Activated CD8-positive, alpha-beta T cell treated with anti-CD3 and anti-CD28 coated beads for 36 hours (primary cell): ENCODE measurements at places on chromosomes 7 and 10.

DNA sequence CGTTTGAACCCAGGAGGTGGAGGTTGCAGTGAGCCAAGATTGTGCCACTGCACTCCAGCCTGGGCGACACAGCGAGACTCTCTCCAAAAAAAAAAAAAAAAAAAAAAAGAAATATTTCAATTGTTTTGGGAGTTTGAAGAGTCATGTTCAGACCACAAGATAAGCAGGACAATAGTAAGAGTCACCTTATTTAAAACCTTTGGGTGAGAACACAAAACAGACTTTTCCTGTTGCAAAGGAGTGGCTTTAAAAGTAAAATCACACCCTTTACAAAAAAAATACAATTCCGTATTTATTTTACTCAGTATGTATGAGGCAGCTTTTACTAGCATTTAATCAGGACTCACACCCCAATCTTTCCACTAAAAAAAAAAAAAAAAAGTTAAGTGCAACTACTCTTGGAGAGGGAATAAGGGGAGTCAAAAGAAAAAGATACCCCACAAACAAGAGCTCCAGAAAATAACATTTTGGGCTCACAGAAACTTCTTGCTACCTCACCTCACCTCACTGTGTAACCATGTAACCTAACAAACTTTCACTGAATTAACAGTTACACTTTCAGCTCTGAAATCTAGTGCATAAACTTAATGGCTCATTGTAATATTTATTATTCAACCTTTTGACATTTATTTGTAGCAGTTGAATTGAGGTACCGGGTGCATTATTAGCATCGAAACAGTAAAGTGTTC, 11.2 kb downstream of the SKIDA1 start:
- no peak for DNase-seq

- no peak for DNase-seq
Observed at GRCh38 chr7:157831143-157831905, 494.5 kb downstream of the DNAJB6 start.

GRCh38 chr7:143367972-143368371, 5.5 kb upstream of the FAM131B start:
- no peak for DNase-seq

- no peak for DNase-seq
Observed at GRCh38 chr10:132659206-132660091, 121.9 kb downstream of the INPP5A start.

- DNase-seq: no peak
Observed at GRCh38 chr7:141714571-141714970, 6.4 kb downstream of the WEE2 start.

GRCh38 chr7:113636727-113637421, 281.9 kb downstream of the PPP1R3A start:
- DNase-seq: no peak

GRCh38 chr10:15815242-15815885, 44.9 kb downstream of the MINDY3 start:
- no peak for DNase-seq

GRCh38 chr7:70707823-70708243, 424.1 kb upstream of the GALNT17 start:
- DNase-seq: no peak

- no peak for DNase-seq
Observed at GRCh38 chr7:70178211-70178610, 579.9 kb downstream of the AUTS2 start.

- DNase-seq: no peak
Observed at GRCh38 chr7:131897790-131898165, 341.4 kb upstream of the PODXL start.

GRCh38 chr7:91344911-91345310, 80.7 kb downstream of the FZD1 start:
- DNase-seq: no peak

- DNase-seq: no peak
Observed at GRCh38 chr10:18868919-18869318, 179.7 kb upstream of the MALRD1 start.

DNA sequence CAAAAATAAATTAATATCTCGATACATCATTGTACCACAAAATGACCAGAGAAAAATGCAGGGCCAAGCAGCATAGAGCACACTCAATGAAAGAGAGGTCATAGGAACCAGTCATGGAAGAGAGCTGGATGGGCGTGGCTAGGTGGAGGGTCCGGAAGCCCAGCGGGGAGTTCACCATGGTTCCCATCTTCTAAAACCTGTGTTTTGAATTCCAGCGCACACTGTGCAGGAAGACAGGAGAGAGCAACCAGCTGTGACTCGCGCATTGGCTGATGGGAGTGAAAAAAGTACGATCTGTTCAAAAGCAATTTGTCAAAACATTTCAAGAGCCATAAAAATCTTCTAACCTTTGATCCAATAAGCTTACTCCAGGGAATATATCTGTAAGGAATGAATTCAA, 125.2 kb upstream of the NANOS1 start:
- DNase-seq: no peak

DNA sequence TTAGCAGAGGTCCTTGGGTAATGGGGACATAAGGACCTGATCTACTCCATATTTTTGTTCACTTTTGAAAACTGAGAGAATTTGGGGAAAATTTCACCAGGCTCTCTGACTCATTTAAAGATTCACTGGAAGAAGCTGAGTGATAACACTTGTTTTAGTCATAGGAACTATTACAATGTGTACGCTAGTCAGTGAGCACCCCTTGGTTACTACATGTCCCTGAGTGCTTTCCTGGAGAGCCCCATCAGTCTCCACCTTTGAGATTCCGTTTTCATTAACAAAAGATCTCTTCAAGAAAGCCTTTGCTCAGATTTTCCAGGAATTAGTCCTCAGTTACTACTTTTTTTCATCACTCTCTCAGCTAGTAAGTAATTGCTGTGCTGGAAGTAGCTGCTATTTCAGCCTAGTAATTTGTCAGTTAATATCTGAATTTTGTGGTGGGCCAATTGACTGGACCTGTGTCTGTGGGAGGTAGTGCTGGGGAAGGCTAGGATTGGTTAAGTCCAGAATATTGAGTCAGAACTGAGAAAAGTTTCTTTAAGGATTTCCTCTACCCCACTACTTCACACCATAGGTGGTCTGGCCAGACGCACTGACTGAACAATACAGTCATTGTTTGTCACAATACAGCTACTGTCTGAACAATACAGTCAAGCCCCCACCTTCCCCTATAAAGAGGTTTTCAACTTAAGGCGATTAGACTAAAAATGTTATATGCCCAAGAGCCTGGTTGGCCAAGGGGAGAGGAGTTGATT, 235.0 kb downstream of the CCDC7 start:
- no peak for DNase-seq

- DNase-seq: no peak
Observed at GRCh38 chr10:1293636-1294435, 237.7 kb downstream of the WDR37 start.

GRCh38 chr7:51233374-51233773, 83.2 kb downstream of the COBL start:
- DNase-seq: no peak

GRCh38 chr10:103533827-103534226, 40.3 kb downstream of the NEURL1 start:
- DNase-seq: no peak

DNA sequence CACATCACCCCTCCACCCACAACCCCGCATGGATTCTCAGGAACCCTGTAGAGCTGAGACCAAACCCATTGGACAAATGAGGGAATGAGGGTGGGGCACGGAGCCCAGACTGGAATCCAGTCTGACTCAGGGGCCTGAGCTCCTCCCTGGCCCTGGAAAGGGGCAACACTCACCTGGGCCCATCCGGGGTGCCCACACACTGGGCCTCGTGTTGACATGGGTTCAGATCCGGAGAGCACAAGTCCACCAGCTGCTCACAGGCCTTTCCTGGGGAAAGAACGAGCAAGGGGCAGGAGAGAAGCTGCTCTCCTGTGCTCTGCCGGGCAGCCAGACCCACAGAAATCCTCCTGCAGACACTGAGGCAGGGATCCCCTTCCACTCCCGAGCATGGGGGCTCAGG, 172.2 kb downstream of the SLIT1 start:
- no peak for DNase-seq

- DNase-seq: no peak
Observed at GRCh38 chr10:62912086-62912485, 95.9 kb upstream of the EGR2 start.

DNA sequence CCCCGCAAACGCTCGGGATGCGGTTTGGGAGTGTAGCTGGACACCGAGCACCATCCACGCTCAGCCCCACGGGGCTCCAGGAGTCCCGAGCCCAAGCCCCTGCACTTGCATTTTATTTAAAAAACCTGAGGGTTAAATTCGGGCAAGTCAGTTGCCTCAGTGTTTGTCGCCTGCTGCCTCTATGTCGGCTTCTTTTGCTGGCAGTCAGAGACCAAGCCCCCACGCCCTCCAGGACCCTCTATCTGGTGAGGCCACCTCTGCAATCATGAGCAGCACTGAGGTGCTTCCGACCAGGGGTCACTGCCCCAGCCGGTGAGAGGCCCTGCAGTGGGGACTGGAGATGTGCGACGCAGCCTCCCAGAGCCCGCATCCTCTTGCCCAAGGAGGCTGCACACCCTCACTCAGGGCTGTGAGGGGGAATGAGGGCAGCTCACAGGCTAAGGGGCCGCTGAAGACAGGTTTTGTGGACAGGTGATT, 13.3 kb upstream of the ZNF273 start:
- no peak for DNase-seq

DNA sequence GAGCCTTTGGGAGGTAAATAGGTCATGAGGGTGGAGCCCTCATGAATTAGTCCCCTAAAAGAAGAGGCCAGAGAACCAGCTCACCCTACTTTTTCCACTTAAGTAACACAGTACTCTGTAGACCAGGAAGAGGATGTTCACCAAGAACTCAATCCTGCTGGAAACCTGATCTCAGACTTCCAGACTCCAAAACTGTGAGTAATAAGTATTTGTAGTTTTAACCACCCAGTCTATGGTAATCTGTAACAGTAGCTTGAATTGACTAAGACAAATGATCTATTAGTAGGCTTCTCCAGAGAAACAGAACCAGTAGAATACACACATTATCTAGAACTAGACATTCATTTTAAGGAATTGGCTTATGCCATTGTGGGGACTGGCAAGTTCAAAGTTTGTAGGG, 51.5 kb downstream of the ANKMY2 start:
- no peak for DNase-seq

- DNase-seq: no peak
Observed at GRCh38 chr7:55478700-55479099, 93.6 kb downstream of the VOPP1 start.

DNA sequence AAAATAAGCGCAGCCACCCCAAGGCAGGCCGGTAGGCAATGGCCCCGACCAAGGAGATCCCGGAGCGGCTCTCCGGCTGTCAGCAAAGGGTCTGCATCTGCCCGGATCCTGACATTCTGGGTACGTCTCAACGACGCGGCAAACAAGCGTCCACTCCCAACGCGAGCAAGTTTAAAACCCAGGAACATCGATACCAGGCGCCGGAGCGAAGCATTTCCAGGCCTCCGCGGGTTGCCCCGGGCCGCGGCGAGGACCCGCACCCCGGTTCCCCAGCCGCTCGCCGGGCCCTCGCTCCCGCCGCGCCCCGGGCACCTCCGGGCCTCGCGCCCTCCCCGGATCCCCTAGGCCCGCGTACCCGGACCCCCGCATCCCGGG, 453 bp downstream of the URGCP start:
- DNase-seq: peak; percentile 36

DNA sequence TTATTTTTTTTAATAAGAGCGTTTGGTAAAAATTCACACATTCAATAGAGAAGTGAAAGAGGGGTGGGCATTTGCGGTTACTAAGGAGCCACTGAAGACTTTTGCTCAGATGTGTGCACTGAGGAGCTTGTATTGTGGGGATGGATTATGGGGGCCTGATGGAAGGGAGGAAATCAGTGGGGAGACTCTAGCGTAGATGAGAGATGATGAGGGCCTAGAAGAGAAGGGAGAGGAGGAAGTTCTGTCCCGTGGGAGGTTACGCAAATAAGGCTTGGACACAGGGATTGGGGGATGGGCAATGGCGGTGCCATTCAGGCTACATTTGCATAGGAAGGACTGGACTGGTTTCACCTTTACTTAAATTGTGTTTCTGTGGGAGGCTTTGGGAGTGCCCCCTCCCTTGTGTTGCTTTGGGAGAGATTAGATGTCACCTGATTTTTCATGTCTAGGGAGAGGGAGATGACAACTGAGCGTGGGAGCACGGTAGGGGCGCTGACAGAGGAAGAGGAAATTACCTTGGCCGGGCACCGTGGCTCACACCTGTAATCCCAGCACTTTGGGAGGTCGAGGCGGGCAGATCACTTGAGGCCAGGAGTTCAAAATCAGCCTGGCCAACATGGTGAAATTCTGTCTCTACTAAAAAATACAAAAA, 2.2 kb upstream of the HIP1 start:
- no peak for DNase-seq

- peak; percentile 13 for DNase-seq
Observed at GRCh38 chr10:97771913-97772823, at the start of gene SFRP5. Gene SFRP5, minus strand, starts transcription at chr10:97771999. Its CDS starts 166 bp downstream, at chr10:97771833.

GRCh38 chr7:44881066-44881600, 4.2 kb downstream of the PURB start:
- DNase-seq: no peak

DNA sequence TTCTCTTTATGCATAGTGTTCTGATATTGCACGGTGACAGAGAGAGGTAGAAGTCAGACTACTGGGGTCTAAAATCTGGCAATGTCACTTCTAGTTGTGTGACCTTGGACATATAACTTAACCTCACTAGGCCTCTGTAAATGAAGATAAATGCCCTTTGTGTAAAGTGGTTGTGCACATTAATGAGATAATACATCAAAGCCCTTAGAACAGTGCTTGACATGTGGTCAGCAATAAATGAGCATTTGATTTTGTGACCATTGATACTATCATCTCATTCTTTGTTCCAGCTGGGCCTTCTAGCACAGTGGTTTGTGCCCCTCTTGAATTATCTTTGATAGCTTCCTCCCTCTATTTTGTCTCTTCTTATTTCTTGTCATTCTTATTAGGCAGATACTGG, 74.1 kb upstream of the C10orf90 start:
- no peak for DNase-seq

DNA sequence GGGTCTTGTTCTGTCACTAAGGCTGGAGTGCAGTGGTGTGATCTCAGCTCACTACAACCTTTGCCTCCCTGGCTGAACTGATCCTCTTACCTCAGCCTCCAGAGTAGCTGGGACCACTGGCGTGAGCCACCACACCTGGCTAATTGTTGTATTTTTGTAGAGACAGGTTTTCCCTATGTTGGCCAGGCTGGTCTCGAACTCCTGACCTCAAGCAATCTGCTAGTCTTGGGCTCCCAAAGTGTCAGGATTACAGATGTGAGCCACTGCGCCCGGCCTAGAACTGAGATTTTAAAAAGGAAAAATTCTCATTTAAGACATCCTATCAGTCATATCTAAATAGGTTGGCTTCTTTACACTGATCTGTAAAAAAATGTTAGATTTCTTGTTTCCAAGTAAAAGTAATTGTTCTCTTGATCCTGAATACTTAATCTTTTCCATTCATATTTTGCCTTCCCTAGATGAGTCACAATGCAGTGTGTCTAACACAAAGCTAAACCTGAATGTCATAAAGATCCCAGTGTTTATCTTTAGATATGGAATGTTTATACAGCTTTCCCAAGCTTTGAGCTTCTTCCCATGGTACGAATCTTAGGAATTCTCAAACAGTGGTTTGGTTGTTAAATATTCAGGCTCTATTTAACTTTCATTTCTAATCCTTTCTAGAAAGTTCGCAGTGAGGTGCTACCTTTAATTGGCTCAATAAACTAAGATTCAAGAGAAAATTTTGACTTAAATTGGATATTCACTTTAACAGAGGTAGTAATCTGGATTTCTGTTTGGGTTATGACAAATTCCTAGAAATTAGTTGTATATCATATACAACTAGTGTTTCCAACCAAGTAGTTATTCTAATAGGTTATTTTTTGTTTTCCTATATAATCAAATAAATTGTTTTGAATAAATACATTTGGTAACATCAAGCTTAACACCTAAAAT, 12.1 kb upstream of the LAMB1 start:
- DNase-seq: no peak
